ENCODE measurements at places on chromosomes 1 and 21. TPM values are rescaled to one million over a fixed set of nuclear protein-coding genes. Genes with fewer than 3 reads are reported as not detected.

The TINAGL1 gene
- total RNA-seq, result not detected

The B3GALT2 gene
- 2.5 TPM for total RNA-seq

The RNF186 gene
- not detected for total RNA-seq

The DYNLT5 gene
- total RNA-seq, result 4.9 TPM

The LCE2B gene
- total RNA-seq, result not detected

DNA sequence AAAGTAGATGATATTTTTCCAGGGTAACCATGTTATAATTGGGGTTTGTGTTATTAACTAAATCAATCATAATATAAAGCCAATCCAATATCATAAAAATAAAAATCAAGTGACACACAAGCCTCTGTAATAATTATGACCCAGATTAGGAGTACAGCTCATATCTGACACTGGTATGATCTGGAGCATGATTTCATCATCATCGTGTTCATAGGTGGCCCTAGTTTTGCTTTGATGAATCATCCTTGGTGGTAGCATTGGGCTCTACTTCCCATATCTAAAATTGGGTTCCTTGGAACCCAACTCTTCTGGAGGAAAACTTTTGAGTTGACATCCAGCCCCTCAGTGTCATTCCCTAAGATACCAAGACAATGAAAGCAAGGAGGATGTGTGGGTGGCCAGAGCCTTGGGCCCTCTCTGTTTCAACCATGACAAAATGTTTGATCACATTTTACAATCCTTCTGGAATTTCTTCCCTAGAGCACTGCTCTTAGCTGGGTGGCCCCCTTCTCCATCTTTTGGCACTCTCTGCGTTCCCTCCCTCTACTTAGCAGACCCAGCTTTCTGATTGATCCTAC is 37.0 kb upstream of the ENAH start:
- peak; percentile 27 for DNase-seq

GRCh38 chr1:75482951-75483350 is 128.0 kb downstream of the SLC44A5 start:
- DNase-seq, result no peak

DNA sequence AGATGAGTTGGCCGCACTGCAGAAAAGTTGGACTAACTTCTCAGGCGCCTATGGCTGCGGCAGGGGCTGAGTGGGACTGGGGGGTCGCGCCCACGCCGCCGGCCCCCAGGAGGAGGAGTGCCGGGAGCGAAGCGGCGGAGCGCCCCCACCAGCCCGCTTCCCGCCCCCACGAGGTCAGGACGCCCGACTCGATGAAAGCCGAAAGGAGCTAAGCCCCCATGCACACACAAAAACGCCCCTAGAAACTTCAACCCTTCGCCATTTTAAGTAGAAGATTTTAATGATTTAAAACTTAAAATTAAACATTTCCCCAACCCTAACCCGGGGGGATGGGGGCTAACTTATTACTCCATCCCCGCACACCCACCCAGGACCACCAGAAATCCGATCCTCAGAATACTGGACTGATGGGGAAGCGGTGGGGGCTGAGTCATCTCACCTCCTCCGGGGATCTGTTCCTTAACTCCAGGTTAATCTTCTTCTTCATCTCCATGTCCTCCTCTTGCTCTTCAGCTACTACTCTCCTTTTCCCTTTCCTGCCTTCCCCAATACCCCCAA is 539 bp downstream of the ANP32E start:
- no peak for DNase-seq

GRCh38 chr1:159929155-159930051 is 4.1 kb upstream of the TAGLN2 start:
- no peak for DNase-seq

GRCh38 chr1:41811051-41811795 is 107.5 kb downstream of the HIVEP3 start:
- no peak for DNase-seq

GRCh38 chr1:215665215-215665614 is 98.1 kb downstream of the KCTD3 start:
- peak; percentile 18 for DNase-seq

GRCh38 chr1:10646347-10646861 is 150.0 kb downstream of the CASZ1 start:
- peak; percentile 50 for DNase-seq

- DNase-seq, result no peak
These were observed 138.0 kb upstream of the KLHDC7A start for GRCh38 chr1:18342744-18343143.

- DNase-seq, result no peak
These were observed 48.3 kb downstream of the ATG4C start for GRCh38 chr1:62832276-62832675.

DNA sequence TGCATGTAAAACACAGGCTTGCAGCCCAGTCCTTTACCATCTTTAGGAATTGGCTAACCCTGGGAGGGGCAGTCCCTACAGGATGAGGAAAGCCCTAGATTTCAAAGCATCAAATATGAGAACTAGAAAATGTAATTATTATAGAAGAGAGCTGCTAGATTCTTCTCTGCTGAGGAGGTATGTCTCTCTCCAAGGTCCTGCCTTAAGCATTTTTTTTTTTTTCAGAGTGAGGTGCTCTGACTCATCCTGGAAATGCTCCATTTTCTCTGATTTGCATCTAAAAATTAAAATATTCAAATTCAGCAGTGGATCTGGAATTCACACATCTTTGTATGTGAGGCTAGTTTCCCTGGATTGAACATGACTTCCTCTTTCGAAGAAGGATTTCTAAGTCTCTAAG is 149.8 kb downstream of the ZNF648 start:
- no peak for DNase-seq

- DNase-seq, result peak; percentile 73
These were observed 5.5 kb upstream of the SNAPIN start for GRCh38 chr1:153652805-153653500.

GRCh38 chr1:202283379-202283844 is 58.3 kb downstream of the UBE2T start:
- DNase-seq, result peak; percentile 63

- DNase-seq, result no peak
These were observed 10.9 kb downstream of the IFNGR2 start for GRCh38 chr21:33414068-33414467.

- DNase-seq, result peak; percentile 61
These were observed 2.0 kb downstream of the SCMH1 start for GRCh38 chr1:41239988-41240610.

DNA sequence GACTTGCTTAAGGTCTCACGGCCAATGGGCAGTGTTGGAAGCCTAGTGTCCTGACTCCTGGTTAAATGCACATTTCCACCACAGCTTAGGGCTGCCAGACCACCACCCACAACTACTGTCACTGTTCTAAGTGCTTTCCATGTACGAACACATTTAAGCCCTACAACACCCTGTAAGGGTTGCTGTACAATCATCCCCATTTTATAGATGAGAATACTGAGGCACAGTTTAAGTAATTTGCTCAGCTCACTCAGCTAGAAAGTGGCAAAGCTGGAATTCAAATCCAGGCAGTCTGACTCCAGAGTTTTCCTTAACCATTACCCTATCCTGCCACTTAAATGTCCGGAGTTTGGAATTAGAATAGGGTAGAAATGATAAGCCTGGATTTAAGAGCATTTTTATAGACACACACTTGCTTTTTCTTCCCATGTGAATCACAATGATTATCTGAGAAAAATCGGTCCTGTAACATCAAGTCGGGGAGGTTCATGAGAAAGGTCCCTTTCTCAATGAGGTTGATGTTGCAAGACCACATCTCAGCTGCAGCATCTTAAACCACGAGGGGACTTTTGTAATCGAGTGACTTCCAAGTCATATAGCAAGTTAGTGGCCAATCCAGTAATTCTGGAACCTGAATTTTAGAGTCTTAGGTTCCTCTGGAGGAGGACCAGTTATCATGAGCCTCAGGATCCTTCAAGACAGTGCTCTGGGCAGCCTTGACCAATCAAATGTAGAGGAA is 8.6 kb downstream of the E2F2 start:
- no peak for DNase-seq

DNA sequence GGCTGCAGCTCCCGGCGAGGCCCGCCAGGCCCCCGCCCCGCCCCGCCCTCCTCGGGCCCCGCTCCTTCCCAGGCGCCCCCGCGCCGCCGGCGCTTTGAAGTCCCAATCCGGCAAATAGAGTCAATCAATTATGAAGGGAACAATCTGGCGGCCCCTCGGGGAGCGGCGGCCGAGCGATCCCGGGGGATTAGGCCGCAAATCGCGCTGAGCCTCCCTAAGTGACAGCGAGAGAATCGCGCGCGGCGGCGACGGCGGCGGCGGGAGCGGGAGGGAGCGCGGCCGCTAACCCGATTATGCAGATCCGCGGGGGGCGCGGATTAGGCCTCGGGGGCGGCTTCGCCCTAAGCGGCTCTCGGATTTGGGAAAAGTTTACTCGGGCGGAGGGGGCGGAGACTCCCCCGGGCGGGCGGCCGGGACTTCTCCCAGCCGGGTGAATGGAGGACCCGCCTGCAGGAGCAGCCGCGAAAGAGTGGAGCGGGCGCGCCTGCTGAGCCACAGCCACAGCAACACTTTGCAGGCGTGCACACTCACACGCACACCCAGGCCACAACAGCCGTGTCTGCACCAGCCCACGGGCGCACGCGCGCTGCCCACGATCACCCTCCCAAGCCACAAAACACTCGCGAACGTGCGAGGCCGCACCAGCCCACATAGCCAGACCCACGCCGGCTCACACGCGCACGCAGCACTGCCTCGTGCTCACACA is 23.0 kb upstream of the DMBX1 start:
- no peak for DNase-seq

DNA sequence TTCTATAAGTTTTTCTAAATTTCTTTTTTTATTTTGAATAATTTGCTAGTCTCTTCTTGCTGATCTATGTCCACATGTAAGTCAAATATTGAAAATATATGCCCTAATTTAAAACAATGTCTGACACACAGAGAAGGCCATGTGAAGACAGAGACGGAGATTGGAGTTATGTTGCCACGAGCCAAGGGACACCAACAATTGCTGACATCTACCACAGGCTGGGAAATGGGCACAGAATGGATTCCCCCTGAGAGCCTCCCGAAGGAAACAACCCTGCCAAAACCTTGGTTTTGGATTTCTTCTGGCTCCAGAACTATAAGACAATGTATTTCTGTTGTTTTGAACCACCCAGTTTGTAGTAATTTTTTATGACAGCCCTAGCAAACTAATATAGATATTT is 485.0 kb upstream of the ZRANB2 start:
- DNase-seq, result no peak

All from LHCN-M2 (cell line).